ENCODE measurements at places on chromosomes 5 and 9. TPM values are rescaled to one million over a fixed set of nuclear protein-coding genes. Genes with fewer than 3 reads are reported as not detected.

The FRMD3 gene
- 1.8 TPM for polyA plus RNA-seq

The KCNIP1 gene
- polyA plus RNA-seq: 12.6 TPM

The ADGRD2 gene
- polyA plus RNA-seq: 1.0 TPM

The NTNG2 gene
- polyA plus RNA-seq: 2.2 TPM

The FOXD4 gene
- polyA plus RNA-seq: not detected

The CCL27 gene
- polyA plus RNA-seq: not detected

The SOHLH1 gene
- polyA plus RNA-seq: not detected

Measured in adrenal gland (tissue), 19 donors.